ENCODE measurements at places on chromosomes 4 and X.
A peak's percentile ranks its signal among the peaks of the same experiment; 100 is the strongest.

DNA sequence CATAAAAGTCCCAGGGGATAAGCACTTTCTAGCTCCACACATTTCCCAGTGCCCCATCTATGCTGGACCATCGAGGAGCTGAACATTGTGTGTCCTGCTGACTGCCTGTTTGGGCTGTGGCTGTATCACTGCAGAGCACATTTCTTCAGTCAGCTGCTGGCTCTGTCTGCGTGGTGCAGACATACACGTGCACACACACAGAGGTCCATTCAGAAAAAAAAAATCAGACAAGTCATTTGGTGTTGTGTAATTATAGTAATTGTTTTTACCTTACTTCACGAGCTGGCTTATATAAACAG, 1.1 kb upstream of the PDLIM3 start:
- no peak for DNase-seq

DNA sequence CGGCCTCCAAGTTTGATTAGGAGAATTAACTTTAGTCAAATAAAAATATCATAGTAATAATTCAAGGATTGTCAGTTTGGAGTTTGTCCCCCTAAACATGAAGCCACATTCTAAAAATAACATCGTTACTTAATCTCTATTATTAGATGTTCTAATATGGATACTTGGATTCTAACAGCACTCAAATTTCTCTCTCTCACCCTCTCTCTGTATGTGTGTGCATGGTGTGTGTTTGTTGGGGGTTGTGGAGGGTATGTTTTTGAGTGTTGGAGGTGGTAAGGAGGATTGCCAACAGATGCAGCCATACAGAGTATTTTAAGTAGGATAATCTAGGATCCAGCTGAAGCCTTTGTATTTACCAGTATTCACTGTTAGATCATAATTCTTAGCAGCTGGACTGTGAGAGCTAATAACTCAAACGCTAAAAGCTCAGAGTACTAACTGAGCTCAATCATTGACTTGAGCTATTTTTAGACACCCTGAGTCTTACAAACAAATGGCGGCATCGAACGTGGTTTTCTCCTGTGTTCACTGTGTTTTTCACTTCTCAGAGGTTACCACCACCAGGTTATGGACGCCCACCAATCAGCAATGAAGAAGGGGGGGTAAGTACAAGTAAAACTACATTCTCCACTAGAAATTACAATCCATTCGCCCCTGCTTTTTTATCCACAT, 8.8 kb downstream of the ENAM start:
- peak; percentile 33 for DNase-seq

DNA sequence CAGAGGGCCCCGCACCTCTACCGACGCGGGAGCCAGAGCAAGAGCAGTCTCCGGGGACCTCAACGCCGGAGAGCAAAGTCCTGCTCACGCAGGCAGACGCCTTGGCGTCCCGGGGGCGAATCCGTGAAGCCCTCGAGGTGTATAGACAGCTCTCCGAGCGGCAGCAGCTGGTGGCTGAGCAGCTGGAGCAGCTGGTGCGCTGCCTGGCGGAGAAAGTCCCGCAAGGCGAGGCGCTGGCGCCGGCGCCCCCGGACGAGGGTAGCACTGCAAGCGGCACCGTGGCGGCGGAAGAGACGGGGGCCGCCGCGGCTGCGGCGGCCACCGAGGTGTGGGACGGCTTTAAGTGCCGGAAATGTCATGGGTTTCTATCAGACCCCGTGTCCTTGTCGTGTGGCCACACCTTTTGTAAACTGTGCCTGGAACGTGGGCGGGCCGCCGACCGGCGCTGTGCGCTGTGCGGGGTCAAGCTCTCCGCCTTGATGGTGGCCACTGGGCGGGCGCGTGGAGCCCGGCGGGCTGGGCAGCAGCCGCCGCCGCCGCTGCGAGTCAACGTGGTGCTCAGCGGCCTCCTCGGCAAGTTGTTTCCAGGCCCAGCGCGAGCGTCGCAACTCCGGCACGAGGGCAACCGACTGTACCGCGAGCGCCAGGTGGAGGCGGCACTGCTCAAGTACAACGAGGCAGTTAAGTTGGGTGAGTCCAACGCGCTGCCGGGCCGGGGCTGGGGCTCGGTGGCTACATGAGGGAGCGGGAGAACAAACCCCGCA, 672 bp downstream of the LONRF3 start:
- no peak for DNase-seq

GRCh38 chr4:102734591-102735385, 26.0 kb downstream of the MANBA start:
- no peak for DNase-seq

DNA sequence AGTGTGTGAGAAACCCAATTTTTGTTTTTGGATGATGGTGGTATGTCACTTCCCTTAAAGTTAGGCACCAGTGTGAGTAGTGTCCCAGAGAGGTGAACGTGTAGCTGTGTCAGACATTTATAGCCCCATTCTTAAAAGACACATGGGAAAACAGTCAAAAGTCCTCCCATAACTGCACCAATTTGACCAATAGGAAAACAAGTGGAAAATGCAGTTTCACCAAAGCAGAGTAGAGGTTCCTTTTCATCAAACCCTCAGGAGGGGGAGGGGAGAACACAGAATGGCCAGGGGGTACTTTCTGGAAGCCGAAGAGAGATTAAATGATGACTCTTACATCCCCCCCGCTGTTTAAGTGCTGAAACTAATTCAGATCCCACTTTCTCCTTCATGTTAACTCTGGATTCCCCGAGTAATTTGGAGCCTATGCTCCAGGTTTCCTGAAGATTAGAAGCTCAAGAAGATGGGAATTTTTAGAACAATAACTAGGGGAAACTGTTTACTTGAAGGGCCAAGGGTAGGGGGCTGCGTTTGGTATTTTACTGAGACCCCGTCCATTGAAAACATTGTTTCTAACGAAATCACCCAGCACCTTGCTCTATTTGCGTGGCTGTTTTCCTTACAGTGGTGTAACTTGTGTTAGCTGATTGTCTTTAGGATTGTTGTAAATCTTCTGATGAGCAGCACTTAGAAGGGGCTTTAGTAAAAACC, 2.1 kb upstream of the LEF1 start:
- no peak for DNase-seq

- no peak for DNase-seq
These were observed 69.4 kb upstream of the ZNF518B start for GRCh38 chr4:10526429-10527222.

DNA sequence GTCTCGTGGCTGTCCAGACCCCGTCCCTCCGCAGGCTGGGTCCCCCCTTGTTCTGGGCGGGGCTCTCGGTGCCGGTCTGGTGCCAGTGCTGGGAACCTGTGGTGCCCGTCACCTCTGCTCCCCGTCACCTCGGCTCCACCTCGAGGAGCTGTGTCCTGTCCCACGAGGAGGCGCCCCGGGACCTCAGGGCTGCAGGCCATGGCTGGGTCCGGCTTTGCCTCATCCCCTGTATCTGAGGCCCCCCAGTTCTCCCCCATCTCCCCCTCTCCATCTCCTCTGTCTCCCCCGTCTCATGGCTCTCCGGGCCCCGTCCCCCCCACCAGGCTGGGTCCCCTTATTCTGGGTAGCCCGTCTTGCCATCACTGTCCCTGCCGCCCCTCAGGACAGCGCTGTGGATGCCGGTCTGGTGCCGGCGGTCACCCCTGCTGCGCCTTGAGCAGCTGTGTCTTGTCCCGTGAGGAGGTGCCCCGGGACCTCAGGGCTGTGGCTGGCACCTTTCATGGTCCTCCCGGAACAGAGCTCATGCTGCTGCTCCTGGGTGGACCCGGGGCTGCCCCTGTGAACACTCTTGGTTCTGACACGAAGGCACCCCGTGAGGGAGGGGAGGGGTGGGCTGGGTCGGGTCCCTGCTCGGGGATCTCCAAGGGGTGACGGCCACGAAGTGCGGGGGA, 13.4 kb upstream of the GTPBP6 start:
- DNase-seq: no peak

DNA sequence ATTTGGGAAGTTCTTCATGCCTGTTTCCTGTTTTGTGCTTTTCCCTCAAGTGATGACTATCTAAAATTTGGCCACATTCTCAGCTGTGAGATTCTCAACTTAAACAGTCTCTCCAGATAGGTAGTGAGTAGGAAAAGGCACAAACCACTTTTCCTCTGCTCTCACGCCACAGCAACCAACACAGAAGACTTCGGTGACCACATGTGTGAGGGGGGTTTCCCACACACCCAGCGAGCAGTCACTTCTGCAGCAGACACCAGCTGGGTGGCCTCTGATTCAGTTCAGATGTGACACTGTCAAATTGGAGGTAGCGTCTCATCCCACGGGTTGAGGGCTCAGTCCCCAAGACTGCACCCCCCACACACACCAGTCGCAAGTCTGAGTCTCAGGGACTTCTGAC, 25.1 kb upstream of the CLDN34 start:
- no peak for DNase-seq

DNA sequence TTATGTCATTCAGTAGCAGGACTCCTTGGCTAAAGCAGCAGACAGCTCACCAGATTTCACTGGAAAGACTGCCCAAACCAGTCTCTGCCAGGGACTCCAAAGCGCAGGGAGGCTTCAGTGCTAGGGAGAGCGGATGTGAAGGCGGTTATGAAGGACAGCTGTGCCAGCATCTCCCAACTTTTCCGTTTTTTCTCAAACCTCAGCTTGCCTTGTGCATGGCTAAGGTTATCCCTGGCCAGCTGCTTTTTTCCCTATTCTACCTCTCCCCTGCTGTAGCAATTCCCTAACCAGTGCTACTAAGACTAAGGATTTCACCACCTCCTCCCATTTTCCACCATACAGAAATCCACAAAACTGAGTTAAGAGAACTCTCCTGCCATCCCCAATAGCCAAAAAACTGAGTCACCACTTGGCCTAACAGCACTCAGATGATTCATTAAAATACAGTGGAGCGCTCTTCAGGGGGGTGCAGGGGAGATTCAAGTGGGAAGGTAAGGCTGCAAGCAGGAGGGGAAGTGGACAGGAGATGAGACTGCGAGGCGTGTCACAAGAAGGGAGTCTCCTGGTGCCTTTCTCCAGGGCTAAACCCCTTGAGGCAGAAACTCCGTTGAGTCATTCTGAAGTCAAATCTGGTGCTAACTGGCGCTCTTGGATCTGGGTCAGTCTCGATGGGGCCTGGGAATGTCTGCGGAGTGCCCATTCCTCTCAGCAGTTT, 90.7 kb downstream of the PALLD start:
- peak; percentile 86 for DNase-seq

DNA sequence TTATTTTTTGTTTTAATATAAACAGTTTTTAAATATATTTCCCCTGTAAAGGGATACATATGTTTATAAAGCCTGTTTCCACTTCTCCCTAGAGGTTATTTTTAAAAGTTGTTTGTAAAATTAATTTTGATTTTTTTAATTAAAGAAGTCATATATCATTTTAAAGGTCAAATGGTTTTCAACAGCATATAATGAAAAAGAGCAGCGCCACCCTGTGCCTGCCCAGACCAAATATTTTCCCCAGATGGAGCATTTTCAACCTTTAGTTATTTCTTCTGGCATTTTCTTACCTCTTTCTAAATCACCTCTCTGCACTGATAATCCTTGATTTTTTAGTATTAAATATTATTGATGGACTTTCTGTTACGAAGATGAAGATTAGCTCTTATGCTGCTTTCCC, 21.0 kb downstream of the MSX1 start:
- DNase-seq: no peak

- DNase-seq: no peak
These were observed 15.3 kb upstream of the ANXA5 start for GRCh38 chr4:121712001-121712651.

- DNase-seq: no peak
These were observed 69.9 kb downstream of the AMELX start for GRCh38 chrX:11363069-11363594.

DNA sequence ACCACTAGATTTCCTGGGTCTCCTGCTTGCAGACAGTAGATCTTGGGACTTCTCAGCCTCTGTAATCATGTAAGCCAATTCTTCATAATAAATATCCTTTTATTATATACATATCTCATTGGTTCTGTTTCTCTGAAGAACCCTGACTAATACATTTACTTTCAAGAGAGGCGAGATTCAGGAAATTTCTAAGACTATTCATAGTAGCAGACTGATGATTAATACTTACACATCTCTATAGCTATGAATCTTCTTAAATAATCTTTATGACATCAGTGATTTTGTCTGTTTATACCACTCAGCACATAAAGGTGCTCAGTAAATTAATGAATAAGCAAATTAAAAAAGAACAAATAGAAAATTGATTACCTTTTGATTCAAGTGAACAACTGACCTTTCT, 682.3 kb upstream of the GRID2 start:
- DNase-seq: no peak

DNA sequence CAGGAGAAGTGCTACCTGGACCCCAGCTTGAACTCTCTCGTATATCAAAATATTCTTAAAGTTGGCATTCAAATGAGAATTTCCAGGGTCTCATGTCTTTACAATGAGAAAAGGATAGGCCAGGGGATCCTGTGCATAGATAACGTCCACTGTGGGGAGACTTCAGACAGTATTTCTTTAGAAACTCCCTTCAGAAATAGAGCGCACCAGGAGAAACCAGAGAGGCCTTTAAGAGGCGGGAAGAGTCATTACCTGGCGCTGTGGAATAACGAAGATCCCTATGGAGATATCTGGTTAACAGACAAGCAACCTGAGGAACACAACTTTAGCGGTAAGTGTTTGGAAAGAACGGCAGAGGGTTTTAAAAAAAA, 600 bp downstream of the RADX start:
- peak; percentile 3 for DNase-seq

- no peak for DNase-seq
These were observed 48.6 kb downstream of the CDS1 start for GRCh38 chr4:84631573-84631972.

DNA sequence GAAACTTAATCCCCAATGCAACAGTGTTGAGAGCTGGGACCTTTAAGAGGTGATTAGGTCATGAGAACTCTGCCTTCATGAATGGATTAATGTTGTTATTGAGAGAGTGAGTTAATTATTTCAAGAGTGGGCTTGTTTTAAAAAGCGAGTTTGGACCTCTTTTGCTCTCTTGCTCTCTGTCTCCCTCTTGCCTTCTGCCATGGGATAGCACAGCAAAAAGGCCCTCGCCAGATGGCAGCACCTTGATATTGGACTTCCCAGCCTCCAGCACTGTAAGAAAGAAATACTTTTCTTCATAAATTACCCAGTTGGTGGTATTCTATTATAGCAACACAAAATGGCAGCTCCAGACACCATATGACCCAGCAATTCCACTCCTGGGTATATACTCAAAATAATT, 7.0 kb upstream of the ATP6AP2 start:
- DNase-seq: no peak

GRCh38 chr4:87310691-87311335, 11.9 kb downstream of the HSD17B13 start:
- no peak for DNase-seq

GRCh38 chrX:151596282-151596681, 32.8 kb downstream of the PASD1 start:
- DNase-seq: no peak

GRCh38 chr4:180377741-180378140, 1865.5 kb upstream of the TENM3 start:
- no peak for DNase-seq
